ENCODE measurements at places on chromosomes 4 and X.

GRCh38 chr4:156018383-156018782 lies 64.7 kb upstream of the CTSO start:
- DNase-seq = no peak

DNA sequence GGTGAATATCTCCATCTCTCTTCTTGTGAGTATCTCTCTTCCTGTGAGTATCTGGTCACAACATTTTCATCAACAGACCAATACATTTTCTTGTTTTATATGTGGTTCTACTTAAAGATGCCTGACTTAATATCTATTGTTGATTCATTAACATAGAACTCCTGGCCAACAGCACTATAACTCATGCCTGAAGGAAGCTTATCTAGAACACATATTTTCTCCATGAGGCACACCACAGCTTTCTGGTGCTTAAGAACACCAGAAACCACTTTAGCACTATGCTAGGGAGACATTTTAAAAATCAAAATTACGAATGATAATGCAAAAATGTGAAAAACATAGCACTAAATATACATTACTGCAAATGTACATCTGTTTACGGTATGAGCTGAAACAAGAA lies 190.4 kb downstream of the GABRB1 start:
- DNase-seq = no peak

DNA sequence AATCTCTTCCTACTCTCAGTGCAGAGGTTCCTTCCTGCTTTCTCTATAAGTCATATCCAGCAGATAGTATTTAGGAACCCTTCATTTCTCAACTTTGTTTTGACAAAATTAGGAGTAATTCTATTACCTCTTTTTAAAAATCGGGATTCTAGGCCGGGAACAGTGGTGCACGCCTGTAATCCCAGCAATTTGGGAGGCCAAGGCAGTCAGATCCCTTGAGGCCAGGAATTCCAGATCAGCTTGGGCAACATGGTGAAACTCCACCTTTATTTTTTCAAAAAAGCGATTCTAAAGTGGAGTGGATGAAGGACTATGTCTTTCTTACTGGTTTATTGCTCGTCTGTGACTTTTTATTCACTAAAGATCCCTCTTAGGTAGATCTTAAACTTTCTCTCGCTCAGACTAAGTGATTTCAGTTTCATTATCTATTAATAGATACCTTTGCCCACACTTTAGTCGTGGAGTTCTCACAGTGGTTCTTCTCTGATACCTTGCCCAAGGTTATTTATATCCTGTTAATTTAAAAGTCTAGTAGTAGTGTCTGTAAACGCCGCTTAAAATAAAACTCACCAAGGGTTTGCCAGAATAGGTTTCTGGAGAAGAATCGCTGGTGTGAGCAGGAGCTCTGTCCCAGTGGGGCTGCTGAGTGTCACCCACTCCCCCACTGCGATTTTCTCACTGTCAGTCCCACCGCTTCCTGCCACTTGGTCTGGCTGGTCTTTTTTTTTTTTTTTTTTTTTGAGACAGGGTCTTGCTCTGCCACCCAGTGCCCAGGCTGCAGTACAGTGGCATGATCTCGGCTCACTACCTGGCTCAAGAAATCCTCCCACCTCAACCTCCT lies 27.0 kb upstream of the TMEM131L start:
- no peak for DNase-seq

GRCh38 chrX:150547375-150548115 lies 20.9 kb upstream of the MTM1 start:
- DNase-seq = peak; percentile 12

DNA sequence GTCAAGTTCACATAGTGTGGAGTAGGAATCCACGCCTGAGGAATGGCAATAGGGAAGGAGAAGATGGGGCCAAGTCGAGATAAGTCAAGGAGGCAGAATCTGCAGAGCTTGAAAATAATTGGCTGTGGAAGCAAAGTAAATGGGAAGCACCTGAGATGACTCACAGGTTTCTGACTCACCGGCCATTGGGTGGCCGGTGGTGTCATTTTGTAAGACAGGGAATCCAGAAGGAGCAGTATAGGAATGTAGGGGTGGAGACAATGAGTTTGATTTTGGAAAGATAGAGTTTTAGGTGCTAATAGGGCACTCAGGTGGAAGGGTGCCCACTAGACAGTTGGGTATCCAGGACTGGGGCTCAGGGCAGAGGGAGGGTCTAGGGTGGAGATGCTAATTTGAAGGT lies 201.0 kb upstream of the MAMLD1 start:
- DNase-seq = no peak

- DNase-seq = no peak
These were observed 76.1 kb upstream of the IRF2 start for GRCh38 chr4:184550476-184550875.

DNA sequence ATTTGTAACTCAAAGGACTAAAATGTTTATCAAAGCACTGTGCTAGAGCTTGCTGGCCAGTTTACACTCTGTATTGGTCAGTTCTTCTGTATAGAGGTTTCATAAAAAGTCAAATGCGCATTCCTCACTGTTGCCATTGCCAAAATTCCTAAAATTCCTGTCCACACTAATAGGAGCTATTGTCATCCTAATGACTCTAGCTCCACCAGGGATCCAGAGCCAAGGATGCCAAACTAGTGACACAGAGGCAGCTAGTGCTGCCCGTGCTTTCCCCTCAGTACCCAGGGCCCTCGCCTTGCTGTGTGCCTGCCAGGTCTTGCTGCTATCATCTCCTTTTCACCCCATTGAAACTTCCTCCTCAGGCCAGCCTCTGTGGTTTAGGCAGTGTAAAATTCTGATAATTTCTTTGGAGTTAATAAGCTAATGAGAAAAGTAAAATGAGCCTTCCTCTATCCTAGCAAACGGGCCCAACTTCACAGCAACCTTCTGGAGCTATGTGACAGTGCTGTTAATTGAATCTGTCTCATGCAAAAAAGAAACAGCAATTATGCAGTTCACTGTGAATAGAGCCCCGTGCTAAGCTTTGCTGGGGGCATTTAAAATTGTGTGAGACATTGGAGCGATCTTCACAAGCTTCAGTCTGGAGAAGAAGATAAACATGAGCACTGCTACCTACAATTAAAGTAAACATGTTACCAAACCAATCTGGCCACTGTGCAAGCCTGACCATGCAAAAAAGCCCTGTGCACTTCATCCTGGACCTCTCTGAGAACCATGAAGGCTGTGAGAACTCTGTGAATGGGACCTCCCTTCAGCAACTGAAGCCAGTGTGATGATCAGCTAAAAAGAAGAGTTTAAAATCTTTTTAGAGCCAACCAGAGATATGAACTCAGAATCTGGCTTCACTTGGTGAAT lies 43.1 kb upstream of the FGF2 start:
- DNase-seq = no peak

- no peak for DNase-seq
These were observed at the start of gene OCIAD2 for GRCh38 chr4:48906206-48907173. Gene OCIAD2 (minus strand): TSS chr4:48906774. CDS start chr4:48904549, 2,225 bp downstream.

- DNase-seq = no peak
These were observed 122.5 kb downstream of the ADAMTS3 start for GRCh38 chr4:72446353-72447055.

DNA sequence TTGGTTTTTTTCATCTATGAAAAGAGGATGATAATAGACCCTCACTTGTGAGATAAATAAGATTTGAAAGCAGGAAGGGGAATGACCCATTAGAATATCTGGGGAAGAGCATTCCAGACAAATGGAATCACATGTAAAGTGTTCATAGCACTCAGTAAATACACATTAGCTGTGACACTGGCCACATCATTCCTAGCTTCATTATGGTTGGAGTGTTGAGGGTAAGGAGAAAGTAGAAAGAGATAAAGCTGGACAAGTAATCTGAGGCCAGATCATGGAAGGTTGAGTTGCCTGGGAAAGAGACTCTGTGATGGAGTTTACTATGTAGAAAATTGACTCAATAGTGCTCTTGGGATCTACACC lies 6.9 kb upstream of the PGRMC1 start:
- DNase-seq = no peak

DNA sequence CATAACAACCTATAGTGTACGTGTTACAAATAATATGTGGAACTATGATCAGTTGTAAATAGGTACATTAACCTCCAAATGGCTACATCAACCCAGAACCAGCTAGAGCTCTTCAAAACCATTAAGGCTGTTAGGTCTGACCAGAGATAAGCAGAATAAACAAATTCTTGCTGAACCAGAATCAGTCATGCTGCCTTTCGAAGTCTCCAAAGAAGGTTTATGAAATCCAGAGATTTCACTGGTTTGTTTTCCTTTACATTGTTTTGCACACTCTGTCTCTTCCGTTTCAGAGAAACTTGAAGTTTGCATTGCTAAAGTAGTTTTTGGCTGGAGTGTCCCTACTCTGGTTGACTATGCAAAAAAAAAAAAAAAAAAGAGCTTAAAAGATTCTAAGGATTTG lies 177.3 kb upstream of the SLIT2 start:
- no peak for DNase-seq

- no peak for DNase-seq
These were observed 209.9 kb upstream of the DIAPH2 start for GRCh38 chrX:96474741-96475125.

DNA sequence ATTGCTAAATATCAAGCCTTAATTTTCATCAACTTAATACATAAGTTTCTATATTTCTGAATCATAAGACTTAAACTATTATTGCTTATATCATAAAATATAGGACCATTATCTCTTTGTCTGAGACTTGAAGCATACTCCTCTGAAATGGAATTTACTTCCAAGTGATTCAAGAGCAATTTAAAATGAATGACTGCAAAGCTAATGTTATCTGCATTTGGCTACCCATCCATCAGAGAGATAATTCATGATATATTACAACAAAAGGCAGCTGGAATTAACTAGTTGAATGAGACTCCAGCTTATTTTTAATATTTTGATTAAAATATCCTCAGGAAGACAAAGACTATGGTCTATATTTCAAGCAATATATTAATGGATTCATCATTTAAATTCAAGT lies 208.6 kb downstream of the UNC5C start:
- no peak for DNase-seq

GRCh38 chr4:35541146-35541887 lies 703.0 kb downstream of the ARAP2 start:
- DNase-seq = no peak

DNA sequence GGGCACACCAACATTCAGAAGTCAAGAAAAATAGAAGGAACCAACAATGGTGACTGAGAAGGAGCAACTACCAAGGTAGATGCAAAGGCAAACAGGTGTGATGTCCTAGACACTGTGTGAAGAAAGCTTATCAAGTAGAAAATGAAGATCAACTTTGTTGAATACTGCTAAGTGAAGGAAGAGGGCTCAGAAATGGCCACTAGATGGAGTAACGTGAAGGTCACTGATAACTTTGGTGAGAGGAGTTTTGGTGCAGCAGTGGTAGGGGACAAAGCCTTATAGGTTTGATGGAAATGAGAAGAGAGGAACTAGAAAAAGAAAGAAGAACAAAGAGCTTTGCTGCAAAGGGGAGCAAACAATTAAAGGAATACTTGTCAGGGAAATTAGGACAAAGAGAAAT lies 23.5 kb downstream of the OTC start:
- no peak for DNase-seq

- no peak for DNase-seq
These were observed 107.0 kb downstream of the ABLIM2 start for GRCh38 chr4:8051644-8052043.

GRCh38 chrX:16433021-16433420 lies 216.9 kb upstream of the S100G start:
- DNase-seq = no peak

DNA sequence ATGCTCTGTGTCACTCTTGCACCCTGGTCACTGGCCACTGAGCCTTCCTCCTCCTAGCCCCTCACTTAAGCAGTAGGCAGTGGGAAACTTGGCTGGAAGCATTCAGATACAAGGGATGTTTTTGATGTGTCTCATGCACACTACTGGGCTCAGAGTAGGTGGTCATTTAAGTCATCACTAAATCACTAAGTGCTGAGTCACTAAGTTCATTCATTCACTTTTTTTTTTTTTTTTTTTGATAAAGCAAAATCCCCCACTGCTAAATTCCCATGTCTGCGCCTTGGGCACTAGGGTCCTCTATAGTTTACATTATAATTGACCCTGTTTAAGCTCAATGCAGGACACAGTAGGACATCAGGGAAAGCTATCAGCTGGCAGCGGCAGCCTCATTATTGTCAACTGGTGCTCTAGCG lies 182.4 kb upstream of the MBNL3 start:
- no peak for DNase-seq

DNA sequence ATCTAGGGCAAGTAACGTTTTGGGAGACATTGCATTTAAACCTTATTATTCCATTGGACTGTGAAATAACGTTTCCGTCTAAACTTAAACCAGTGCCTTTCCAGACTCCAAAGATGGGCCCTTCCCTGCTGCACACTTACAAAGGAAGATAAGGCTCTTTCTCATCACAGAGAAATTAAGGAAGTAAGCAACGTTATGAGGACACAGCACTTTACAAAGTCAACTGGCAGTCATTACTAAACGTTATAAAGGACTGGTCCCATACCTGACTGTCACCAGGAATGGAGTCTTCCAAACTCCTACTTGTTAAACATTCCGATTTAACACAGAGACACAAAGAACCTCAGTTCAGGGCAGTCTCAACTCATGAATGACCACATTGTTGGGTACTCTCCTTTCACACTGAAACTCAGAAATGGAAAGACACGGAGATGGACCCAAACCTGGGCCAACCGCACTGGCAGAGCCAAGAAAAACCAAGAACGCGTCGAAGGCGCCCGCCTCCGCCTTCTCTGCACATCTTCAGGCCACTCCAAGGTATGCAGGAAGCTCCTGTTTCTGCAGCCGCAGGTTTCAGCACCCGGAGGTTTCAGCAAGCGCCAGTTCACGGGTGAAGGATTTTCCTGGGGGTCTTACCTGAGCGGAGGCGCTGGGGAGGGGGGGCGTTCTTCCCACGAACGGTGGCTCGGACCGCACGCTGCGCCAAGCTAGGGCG lies 670 bp downstream of the PAPSS1 start:
- DNase-seq = no peak

DNA sequence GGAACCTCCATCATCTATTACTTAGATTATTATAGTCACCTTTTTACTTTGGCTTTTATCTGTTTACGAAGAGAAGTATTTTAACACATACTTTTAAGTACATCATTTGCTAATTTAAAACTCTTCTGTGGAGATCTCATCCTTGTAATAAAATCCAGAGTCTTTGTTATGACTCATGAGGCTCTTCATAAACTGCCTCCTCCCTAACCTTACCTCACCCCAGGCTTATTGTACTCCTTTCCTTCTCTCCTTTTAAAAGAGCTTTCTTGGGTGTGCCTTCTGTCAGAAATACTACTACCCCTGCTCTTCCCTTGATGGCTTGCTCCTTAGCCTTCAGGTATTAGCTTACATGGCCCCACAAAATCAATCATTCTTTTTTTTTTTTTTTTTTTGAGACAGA lies 6.6 kb downstream of the ARL9 start:
- DNase-seq = no peak

- no peak for DNase-seq
These were observed 46.6 kb downstream of the SHROOM2 start for GRCh38 chrX:9832811-9833210.

- no peak for DNase-seq
These were observed 779 bp upstream of the PRSS12 start for GRCh38 chr4:118353534-118354030.

DNA sequence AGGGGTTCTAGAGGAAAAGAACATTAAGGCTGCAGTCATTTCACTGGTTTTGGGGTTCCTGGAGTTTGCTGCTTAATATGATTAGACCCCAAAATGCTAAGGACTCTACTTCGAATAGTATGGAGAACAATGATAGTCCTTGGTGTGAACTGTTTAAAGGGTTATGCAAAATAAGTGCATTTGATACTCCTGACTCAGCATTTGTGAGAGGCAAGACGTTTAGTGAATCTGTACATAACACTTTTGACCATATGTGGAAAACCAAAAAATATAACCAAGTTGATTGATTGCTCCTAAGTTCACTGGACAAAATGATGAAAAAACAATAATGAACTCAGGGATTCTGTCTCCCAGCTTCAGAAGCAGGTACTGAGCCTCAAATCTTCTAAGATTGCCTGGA lies 414.1 kb downstream of the SH3BGRL start:
- no peak for DNase-seq

All from cortex of kidney (tissue), 1 donor.